ENCODE measurements at places on chromosomes 16 and 17.

DNA sequence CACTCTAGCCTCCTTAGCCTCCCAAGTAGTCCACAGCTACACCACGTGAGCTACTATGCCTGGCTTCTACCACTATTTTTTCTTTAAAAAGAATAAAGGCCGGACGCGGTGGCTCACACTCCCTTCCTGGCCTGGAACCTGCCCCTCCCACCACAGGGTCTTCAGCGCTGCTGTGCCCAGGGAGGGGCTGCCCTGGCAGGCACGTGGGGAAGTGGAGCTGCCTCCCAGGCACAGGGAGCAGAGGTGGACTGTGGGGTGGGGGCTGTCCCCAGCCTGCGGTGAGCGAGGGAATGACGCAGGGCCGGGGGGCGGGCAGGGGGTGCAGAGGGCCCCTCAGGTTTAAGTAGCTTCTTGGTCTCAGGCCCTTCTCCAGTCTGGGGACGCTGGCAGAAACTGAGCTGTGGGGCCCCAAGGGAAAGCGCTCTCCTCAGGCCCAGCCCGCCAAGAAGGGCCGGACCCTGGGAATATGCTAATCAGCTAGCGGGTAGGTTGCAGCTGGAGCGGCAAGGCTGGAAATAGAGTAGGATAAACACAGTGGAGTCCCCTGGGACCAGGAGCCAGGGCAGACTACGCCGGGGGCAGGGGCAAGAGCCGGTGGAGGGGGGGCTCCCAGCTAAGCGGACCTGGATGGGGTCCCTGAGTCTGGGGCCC lies 46.8 kb downstream of the TIMM22 start:
- no peak for DNase-seq

GRCh38 chr17:6524520-6524919 lies 31.8 kb downstream of the PITPNM3 start:
- DNase-seq, result no peak

GRCh38 chr16:81651758-81652718 lies 127.1 kb upstream of the PLCG2 start:
- DNase-seq, result no peak

- peak; percentile 97 for DNase-seq
Measured at GRCh38 chr17:35063514-35064223, at the start of gene RFFL. Gene RFFL (minus strand): TSS chr17:35063707. CDS start chr17:35026553, 37,154 bp downstream.

GRCh38 chr17:45296833-45297124 lies 20.0 kb downstream of the MAP3K14 start:
- DNase-seq, result no peak

DNA sequence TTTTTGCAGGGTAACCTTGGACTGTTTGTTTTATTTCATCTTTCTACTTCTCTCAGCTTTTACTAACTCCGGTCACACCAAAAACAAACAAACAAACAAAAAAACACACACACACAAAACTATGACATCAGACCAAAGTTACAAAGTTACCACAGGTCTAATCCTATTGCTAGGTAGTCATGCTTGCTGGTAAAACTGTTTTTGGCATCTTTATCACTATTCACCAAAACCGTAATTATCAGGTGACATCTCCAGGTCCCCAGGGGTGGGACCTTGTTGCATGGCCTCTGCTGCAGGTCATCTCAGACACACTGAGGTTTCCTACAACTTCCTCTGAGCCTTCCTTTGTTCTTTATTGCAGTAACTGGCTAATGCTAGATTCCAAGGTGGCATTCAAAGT lies 162.3 kb downstream of the ABCA8 start:
- DNase-seq, result no peak

DNA sequence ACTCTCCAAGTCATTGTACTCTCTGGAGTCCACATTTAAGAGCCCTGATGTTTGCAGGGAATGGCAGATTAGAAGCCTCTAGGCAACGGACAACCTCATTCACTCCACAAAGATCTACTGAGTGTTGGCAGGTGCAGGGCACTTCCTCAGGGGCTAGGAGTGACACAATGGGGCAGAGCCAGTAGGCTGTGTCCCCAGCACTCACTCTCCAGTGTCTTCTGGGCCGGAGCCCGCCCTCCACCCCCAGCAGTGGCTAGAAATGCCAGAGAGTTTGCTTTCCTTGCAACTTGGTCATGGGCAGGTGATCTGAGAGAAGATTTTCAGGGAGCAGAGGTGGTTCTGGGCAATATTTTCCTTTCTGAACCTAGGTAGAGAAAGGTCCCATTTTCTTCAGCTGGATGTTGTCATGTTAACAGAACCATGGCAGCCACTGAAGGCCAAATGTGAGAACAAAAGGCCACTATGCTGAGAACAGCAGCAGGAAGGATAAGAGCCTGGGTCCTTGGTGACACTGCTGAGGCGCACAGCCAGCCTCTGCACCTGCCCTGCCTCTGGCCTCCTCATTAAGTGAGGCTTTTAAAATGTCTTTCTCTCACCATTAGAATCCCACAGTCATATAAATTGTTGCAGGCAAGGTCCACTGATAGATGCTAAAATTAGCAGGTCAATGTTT lies 96.2 kb downstream of the USP31 start:
- DNase-seq, result no peak

DNA sequence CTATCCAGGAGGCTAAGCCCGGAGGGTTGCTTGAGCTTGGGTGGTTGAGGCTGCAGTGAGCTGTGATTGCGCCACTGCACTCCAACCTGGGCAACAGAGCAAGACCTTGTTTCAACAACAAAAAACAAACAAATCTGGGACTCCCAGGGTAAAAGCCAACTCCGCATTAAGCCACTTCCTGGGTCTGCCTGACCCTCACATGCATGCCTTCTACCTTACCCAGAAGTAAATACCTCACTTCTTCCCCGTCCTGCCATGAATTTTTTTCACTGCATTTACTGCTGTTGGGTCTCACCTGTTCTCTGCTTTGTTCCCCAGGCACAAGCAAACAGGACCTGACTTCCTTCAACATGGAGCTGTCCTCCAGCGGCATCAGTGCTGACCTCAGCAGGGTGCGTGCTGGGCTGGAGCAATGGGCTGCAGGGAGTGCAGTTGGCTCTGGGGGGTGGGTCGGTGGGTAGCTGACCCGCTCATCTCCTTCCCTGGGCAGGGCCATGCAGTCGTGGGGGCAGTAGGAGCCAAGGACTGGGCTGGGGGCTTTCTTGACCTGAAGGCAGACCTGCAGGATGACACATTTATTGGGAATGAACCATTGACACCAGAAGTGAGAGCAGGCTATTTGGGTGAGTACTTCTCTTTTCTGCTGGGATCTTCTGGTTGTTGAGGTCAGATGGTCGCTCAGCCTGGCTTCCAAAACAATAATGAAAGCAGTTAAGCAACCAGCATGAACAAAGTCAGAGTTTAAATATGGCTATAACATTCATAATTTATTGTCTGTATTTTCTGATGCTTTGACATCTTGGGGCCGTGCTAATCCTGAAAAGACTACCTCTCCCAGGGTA lies 16.4 kb downstream of the ITGAL start:
- no peak for DNase-seq

DNA sequence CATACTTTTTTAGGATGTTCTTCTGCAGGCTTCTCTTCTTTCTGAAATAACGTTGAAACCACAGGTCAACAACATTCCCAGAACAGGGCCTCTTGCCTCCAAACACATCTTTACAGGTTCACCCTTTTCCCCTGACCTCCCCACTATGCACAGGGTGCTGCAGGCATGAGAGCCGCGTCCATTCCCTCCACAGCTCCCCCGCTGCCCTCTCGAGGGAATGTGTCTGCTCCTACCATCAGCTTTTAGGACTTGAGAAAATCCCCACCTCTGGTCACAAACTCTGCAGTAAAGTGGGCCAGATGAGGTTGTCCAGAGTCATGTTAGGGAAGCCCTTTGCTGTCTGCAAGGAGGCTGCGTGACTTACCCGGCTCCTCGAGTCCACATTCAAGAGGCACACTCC lies 30.5 kb downstream of the DUSP14 start:
- DNase-seq, result no peak

- DNase-seq, result no peak
Measured at GRCh38 chr17:74079537-74080300, 123.8 kb upstream of the RPL38 start.

DNA sequence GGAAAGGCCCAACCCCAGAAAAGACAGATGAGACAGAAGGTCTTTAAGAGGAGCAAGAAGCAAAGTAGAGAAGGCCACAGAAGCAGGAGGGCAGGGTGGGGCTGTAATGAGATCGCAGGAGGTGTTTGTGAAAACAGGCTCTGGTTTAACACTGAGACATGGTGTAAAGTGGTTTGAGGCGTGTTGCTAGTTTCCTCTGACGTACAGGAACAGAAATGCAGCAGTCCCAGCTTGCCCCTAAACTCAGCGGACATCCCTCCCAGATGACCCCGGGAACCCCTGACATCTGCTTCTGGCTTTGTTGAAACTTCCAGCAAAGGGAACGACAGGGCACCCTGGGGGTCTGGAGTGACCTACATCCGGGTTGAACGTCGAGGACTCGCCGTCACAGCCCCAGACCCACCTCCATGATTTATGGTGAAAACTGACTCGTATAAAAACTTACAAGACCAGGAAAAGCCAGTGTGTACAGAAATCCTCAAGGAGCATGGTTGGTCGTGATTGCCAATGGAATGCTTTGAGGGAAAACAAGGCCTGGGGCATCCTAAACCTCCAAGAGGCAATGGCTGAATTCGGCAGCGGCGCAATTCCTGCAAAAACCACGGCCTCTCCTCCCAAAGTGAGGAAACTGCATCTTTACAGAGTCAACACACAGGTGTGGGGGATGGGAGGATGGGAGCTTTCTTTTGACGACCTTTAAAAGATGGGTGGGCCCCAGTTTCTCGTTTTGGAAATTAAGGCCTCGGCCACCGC lies 25.8 kb downstream of the LITAF start:
- DNase-seq, result no peak

DNA sequence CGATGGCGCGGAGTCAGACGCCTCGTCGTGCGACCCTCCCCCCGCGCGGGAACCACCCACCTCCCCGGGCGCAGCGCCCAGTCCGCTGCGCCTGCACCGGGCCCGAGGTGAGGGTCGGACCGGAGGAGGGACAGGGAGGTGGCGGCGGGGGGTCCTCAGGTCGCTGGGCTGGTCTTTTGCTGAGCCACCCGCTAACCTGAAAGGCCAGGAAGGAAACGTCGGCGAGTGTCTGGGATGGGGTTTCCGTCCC lies 4.9 kb downstream of the TBX2 start:
- DNase-seq, result no peak

DNA sequence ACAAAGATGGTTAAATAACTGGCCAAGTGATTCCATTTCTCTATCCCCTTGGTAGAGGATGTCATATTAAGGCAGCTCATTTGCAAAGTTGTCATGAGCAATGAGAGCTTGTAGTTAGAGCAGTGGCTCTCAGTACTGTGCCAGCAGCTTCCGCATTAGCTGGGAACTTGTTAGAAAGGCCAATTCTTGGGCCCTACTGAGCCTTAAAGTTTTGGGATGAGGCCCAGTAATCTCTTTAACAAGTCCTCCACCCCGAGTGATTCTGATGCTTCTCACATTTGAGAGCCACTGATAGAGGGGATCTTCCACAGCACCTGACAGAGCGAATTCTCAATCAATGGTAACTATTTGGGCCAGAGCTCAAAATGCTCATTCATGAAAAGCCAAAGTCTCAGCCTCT lies 20.2 kb upstream of the CCL1 start:
- DNase-seq, result no peak

- DNase-seq, result no peak
Measured at GRCh38 chr16:81823111-81823510, 44.0 kb downstream of the PLCG2 start.

GRCh38 chr17:17235212-17236174 lies 1.5 kb downstream of the FLCN start:
- no peak for DNase-seq

- no peak for DNase-seq
Measured at GRCh38 chr17:21357281-21357680, 18.9 kb upstream of the KCNJ12 start.

DNA sequence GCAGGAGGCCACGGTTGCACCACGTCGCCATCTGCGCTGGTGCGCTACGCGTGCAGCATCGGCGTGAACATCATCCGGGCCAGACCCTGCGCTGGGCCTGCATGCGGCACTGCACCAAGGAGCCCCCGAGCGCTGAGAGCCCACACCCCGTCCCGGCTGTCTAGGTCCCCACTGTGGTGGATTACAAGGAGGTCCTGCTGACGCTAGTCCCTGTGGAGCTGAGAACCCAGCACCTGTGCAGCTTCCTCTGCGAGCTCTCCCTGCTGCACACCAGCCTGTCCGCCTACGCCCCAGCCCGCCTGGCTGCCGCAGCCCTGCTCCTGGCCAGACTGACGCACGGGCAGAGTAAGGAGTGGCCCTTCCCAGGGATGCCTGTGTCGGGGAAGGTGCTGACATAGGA lies 10.8 kb upstream of the TEDC2 start:
- DNase-seq, result no peak

DNA sequence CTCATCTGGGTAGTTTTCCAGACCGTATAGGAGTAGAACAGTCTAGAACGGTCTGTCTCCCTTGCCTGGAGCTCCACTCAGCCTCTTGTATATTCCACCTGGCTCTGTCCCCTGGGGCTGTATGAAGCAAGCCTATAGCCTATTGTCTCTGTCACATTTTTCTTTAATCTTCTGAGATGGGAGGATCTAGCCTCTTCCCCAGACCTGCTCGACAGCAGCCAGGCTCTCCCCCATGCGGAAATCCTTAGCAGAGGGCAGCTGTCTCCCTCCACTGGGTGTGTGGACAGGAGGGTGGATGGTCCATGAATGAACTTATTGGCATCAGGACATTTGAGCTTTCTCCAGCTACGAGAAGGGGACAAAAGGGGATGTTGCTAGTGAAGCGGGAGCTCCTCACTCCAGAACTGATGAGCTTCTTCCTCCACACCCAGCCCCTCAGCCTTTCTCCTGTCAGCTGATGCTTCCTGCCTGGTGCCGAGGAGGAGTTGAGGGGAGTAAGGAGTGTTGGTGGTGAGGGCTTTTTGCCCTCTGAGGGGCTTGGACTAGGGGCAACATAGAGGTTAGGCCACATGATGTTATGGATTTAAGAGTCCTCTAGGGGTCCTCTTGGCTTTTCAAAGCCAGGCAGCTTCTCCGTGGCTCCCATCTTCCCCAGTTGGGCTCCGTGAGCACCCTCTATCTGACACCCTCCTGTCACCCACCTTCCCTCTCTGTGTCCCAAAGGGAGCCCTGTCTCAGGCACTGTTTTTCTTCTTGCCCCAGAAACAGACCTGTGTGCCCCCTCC lies 28.0 kb downstream of the ARHGAP23 start:
- DNase-seq, result no peak

- DNase-seq, result no peak
Measured at GRCh38 chr16:84482001-84482891, 22.2 kb downstream of the MEAK7 start.

DNA sequence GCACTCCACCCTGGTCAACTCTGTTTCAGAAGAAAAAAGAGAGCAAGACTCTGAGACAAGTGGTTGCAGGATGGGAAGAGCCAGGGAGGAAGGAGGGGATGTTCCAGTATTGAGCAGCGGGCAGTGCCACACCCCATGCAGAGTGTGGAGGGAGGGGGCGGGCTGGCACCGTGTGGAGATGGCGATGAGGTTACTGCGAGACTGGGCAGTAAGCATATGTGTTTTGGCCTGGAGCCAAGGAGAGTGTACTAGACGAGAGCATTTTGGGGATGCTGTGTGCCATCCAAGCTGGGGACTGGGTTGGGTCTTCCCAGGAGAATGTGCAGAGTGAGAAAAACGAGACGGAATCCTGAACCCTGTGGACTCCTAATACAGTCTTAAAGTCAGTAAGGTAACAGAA lies 3.4 kb downstream of the TBC1D24 start:
- no peak for DNase-seq

GRCh38 chr16:69325784-69326171 lies 4.6 kb downstream of the PDF start:
- no peak for DNase-seq

Data from SW 1271 (cell line).